Glomerular endothelial cell (primary cell): ENCODE measurements at places on chromosomes 6 and 20. TPM values are rescaled to one million over a fixed set of nuclear protein-coding genes. Genes with fewer than 3 reads are reported as not detected.
A peak's percentile ranks its signal among the peaks of the same experiment; 100 is the strongest.

The DACT2 gene
- not detected in 2 replicates for total RNA-seq

The IP6K3 gene
- total RNA-seq, result not detected in 2 replicates

The NRSN1 gene
- not detected in 2 replicates for total RNA-seq

The SLPI gene
- not detected in 2 replicates for total RNA-seq

The SPEF1 gene
- not detected in 2 replicates for total RNA-seq

The TCP11 gene
- total RNA-seq, result 0.41 TPM in 1 of 2 replicates, not detected in the other

The PROKR2 gene
- total RNA-seq, result not detected in 2 replicates

The TCFL5 gene
- 12.1 and 17.4 TPM in 2 replicates for total RNA-seq

DNA sequence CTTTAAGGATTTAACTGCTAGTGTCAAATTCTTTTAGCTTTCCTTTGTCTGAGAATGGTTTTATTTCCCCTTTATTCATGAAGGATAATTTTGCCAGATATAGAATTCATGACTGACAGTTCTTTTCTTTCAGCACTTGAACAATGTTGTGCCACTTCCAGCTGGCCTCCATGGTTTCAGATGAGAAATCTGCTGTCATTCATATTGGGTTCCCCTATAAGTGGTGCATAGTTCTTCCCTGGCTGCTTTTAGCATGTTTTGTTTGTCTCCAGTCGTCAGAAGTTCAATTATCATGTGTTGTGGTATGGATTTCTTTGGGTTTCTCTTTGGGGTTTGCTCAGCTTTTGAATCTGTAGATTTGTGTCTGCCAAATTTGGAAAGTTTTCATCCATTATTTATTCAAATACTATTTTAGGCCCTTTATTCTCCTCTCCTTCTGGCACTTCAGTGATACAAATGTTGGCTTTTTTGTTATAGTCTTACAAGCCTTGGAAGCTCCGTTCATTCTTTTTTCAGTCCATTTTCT, 76.3 kb upstream of the TGM3 start:
- no peak for DNase-seq

DNA sequence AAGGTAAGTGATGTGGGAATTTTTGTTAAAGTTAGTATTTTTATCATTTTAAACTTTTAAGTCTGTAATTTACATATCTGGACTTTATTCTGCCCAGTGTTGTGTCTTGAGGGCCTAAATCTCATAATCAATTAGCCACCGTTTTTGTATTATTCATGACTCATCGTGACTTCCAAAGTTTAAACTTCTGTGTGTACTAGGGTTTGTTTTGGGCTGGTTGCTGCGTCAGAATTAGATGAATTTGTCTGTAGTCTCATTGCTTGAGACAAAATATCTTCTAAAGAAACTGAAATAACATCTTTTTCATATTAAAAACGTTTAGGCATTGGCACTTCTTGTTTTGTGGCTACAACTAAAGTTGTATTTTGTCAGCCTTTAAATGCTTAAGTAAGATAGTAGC, 41.3 kb downstream of the CDYL start:
- DNase-seq, result no peak

DNA sequence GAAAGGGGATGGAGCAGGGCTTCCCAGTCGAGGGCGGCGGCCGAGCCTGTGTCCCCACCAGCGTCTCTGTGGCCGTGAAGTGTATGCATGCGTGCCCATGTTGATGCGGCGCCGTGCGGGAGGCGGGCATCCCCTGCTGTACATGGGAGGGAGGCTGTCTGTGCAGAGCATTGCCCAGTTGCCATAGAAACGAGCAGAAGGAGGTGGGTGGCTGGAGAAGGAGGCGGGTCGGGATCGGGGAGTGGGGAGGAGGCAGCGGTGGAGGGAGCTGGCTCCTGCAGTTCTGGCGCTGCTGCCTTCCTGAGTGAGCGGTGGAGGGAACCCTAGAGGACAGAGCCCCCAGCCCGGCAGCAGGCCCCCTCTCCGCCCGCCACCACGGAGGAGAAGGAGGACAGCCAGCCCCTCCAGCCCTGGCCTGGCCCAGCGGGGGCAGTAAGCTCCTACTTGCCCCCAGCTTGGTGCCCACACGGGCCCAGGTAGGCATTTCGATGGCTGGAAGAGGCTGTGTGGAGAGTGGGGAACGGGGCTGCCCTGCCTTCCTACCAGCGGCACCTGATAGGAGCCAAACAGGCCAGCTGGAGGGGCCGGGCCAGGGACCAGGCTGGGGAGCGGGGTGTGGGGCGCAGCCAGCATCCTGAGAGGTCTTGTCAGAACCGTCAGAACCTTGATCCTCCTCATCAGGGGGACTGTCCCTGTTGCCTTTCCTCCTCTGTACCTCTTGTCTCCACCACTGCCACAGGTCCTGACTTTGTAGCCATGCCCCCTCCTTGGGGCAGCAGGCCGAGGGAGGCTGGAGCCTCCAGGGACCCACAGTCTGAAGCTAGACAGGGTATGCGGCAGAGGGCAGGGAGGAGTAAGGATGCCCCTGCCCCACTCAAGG, 41.3 kb downstream of the SPDEF start:
- no peak for DNase-seq

- no peak for DNase-seq
These were observed 792 bp upstream of the MICA start for GRCh38 chr6:31402324-31403282.

GRCh38 chr6:45724511-45724910, 291.1 kb downstream of the CLIC5 start:
- DNase-seq, result peak; percentile 39

GRCh38 chr6:153129873-153130514, 1.1 kb downstream of the RGS17 start:
- DNase-seq, result no peak

DNA sequence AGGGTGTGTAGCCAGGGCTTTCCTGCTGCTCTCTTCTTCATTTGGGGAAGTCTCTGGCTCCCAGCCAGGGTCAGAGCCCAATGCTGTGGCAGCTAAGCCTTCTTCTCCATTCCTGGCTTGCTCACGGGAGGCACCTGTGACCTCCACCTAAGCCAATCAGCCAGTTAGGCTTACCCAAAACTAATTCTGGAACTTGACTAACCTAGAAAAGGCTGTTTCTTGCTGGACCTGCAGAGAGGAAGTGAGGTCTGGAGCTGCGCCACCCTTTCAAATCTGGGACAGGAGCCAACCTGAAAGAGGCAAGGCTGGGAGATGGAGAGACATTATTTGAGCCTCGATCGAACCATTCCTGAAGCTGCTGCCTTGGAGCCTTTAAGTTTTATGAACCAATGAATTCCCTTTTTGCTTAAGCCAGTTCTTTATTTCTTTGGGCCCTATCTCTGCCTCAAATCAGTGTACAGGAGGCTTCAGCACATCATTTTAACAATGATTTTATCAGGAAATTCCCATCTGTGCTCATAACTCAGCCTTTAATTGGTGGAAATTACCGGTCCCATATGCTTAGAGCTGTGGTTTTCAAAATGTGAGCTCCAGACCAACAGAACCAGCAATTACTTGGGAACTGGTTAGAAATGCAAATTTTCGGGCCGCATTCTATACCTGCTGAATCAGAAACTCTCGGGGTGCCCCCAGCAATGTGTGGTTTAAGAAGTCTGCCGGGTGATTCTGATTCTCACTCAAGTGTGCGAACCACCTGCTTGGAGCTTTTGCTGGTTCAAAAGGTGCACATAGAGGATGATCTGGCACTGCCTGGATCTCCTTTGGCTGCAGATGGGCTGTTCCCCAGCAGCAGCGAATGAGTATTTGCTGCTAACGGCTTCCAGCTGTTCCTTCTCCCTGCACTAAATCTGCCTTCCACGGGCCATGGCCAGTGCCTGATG, 97.4 kb upstream of the RNF24 start:
- DNase-seq, result no peak

DNA sequence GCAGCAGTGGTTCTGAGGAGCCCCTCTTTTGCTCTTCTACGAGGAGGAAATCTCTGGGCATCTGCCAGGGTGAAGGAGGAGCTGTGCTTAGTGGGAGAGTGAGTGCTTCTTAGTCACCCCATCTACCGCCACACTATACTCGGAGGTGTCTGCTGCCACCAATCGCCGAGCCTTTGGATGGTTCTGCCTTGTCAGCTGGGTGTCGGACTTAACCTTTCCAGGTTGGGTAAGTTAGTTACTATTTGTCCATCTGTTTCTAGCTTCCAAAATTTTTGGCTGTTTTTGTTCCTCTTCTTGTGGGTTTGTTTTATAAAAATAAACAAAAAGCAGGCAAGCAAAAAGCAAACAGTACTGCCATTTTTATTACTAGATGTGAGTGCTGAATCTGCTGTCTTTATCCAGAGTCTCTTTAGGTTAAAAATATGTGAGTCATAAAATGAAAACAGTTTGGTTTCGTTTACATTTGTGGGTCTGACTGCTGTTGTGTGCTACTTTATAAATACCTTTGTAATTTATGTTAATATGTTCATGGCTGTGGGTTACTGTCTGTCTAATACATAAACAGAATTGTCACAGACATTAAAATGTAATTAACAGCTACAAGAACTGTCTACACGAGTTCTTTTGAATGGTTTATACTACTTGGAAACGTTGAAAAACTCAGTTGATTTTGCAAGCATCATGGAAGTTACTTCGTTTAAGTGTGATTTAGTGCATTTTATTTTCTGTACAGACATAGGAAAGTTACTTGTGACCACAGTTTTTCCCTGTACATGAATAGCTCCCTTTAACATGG, 89.2 kb downstream of the ARID1B start:
- no peak for DNase-seq

DNA sequence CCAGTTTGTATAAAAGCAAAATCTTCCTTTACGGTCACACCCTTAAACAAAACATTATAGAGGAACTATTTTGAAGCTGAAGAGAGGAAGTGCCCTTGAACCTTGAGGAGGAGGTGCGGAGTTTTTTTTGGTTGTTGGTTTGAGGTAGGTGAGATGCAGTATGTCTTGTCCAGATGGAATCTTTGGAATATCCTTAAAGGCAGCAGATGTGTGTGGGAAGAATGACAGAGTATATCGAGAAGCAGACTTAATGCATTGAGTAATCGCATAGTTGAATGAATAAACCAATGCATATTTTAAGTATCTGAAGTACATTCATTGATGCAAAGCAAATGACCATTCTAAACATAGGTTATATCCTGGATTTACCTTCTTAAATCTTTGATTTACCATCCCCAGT, 49.9 kb downstream of the AIG1 start:
- DNase-seq, result no peak

- DNase-seq, result no peak
These were observed 596.1 kb upstream of the CITED2 start for GRCh38 chr6:139970591-139970991.

GRCh38 chr20:34575756-34576155, 17.2 kb downstream of the MAP1LC3A start:
- no peak for DNase-seq

DNA sequence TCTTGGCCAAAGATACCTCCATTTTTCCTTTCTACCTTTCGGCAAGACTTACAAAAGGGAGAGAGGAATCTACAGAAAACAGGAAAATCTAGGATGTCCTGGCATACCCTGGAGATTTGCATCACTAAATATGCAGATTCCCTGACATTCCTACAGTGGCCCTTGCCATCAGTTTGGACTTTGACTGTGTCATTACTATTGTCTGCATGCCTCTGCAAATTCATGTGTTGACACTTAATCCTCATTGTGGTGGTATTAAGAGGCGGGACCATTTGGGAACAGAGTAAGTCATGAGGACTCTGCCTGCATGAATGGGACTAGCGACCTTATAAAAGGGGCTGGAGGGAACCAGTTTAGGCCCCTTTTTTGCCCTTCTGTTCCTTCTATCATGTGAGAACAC, 50.5 kb upstream of the DTNBP1 start:
- no peak for DNase-seq

DNA sequence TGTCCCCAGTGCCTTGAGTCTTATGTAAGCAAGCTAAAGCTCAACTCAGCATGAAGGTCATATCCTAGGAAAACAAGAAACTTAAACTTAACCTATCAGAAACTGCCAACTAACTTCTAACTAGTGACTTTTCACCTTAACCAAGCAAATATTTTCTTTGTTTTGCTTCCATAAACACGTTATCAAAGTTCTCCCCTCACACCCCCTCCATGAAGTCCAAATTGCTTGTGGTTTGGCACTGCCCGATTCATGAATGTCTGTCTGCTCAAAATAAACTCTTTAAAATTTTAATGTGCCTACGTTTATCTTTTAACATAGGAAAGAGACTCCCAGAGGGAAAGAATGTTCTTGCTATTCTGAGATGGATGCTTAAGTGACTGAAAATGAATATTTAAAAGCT, 34.9 kb downstream of the GSTA2 start:
- no peak for DNase-seq

DNA sequence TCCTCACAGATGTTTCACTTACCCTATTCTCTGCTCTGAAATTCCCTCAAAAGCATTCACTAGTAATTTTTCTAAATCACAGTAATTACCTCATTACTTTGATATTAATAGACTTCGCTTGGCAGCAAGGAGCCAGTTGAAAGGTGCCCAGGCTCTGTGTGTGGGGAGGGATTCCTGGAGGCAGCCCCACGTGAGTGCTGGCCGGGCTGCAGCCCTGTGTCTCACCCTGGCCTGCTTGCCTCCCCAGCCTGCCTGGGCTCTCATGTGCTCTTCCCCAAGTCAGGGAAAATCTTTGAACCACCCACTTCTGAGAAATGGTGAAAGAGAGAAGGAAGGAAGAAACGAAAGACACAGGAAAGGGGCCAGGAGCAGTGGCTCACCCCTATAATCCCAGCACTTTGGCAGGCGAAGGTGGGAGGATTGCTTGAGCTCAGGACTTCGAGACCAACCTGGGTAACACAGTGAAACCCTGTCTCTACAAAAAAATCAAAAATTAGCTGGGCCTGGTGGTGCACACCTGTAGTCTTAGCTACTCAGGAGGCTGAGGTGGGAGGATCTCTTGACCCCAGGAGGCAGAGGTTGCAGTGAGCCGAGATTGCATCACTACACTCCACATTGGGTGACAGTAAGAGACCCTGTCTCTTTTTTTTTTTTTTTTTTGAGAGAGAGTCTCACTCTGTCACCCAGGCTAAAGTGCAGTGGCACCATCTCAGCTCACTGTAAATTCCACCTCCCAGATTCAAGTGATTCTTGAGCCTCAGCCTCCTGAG, 20.0 kb upstream of the SNTA1 start:
- no peak for DNase-seq

DNA sequence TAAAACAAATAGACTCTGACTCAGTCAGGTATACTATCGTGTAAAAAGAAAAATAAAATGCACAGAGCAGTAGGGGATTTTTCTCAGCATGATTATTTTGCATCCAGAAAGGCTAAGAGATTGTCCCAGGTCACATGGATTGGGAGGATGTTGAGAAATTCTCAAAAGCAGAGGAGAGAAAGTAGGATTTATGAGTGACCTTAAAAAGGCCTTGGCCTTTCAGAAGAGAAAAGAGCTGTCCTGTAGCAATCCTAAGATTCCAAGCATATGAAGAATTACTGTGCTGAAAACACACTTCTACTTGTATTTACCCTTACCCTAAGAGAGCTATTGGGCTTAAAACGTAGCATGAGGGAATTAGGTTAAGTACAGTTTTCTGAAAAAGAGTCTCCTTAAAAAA, 149.7 kb upstream of the ENPP5 start:
- no peak for DNase-seq

- no peak for DNase-seq
These were observed 238.1 kb upstream of the IRAK1BP1 start for GRCh38 chr6:78629154-78629721.

GRCh38 chr6:89610149-89610642, 28.4 kb downstream of the LYRM2 start:
- DNase-seq, result no peak

GRCh38 chr6:18388271-18388670, 1.1 kb downstream of the RNF144B start:
- no peak for DNase-seq
